ENCODE measurements at places on chromosomes 3 and 15.

DNA sequence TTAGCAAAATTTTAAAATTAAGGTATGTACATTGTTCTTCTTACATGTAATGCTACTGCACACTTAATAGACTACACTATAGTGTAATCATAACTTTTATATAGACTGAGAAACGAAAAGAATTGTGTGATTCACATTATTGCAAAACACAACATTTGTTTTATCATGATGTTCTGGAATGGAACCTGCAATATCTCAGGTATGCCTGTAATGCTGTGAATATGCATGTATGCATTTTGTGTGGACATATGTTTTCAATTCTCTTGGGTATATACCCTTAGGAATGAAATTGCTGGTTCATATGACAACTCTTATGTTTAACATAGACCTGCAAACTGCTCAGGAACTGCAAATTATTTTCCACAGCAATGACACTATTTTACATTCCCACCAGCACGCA lies 38.6 kb upstream of the TJP1 start:
- DNase-seq = peak; percentile 86

DNA sequence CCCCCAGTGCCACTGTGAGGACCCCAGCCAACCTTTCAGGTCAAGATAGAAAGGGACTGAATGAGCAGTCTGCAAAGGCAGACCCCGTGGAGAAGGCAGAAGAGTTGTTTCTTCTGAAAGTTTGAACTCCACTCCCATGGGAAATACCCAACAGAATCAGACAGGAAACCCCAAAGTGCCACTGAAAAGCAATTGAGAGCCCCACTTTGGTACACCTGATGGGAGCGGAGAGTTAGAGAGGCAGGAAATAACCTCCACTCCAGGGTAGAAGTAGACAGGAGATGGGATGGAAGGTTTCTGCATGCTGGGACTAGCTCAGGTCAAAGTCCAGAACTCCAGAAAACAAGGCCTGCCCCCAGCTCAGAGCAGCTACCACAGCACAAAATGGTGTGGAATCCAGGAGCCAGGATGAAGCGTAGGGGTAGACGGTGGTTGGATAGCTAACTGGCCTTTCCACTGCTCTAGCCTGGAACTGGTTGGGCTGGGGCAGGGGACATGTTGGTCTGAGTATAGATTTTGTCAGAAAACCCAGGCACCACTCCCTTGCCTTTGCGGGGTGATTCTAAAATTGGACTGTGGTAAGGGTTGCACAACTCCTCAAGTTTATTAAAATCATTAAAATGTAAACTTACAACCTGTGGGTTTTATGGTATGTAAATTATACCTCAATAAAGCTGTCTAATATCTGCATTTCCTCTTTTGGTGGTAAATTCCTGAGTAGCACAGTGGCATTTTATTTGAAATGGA lies 1.9 kb upstream of the RAB43 start:
- DNase-seq = peak; percentile 27

DNA sequence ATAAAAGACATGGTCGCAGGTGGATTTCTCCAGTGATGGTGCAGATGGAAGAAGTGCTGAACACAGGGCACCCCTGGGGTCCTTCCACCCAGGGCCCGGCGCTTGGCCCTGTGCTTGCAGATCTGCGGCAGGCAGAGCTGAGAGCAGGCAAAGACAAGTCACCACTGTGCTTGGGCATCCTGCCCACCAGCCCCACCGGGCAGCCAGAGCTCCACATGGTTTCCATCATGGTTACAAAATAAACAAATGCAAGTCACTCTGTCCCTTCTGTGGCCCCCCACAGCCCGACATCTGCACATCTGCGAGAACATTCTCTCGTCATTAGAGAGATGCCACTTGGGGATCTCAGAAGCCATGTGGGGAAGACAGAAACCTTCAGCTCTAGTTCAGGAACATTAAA lies 37.6 kb upstream of the SFMBT1 start:
- peak; percentile 7 for DNase-seq

- DNase-seq = peak; percentile 39
Measured at GRCh38 chr15:50176869-50177268, 5.1 kb upstream of the SLC27A2 start.

DNA sequence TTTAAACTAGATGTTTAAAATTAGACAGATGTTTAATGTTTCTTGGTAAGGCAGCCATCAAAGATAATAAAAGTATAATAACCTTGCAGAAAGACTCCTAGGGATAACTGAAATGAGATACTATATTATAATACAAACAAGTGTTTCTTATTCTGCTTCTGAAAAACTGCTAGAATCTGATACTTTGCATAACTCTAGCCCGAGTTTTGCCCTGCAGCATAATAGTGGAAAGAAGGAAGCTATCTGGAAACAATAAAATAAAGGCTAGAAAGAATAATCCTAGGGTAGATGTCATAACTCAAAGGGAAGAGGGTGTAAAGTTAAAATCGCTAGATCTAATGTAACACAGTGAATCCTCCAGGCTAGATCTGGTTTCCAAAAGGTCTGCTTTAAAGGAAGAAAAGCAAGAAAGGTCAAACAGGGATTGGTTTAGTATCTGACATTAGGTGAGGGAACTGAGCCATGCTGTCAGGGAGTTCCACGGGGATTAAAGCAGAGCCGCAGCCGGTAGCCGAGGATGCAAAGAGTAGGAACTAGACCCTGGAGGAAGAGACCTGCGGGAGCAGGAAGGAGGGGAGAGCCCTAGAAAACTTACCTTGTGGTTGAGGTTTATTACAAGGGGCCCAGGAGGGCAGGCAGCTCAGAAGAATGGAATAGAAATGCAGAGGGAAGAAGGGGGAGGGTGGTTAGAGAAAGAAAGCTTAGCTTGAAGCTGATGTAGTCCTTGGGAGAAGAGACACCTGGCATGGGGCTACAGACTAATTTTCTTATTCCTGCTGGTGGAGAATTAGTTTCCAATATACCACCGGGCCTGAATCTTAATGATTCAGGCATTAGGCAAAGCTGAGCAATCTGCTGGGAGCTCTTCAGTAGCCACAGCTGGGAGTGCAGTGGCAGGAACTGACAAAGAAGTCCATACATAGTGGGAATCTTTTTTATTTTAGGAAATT lies 46.1 kb upstream of the TUSC7 start:
- DNase-seq = no peak

DNA sequence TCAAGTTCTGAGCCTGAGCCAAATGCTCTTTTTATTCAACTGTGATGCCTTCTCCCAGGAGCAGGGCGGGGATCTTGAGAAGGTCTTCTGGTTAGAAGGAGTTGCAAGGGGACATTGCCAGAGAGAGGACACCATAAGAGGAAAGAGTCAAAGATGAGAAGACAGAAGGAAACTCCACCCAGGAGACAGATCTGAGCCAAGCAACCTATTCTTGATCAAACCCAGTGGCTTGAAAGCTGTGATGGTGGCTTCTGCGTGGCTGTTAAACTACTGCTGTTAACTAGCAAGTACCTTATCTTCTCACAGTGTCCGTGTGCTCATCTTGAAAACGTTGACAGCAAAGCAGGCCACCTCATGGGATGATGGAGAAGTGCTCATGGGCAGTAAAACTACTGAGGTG lies 19.8 kb upstream of the AGBL1 start:
- no peak for DNase-seq

DNA sequence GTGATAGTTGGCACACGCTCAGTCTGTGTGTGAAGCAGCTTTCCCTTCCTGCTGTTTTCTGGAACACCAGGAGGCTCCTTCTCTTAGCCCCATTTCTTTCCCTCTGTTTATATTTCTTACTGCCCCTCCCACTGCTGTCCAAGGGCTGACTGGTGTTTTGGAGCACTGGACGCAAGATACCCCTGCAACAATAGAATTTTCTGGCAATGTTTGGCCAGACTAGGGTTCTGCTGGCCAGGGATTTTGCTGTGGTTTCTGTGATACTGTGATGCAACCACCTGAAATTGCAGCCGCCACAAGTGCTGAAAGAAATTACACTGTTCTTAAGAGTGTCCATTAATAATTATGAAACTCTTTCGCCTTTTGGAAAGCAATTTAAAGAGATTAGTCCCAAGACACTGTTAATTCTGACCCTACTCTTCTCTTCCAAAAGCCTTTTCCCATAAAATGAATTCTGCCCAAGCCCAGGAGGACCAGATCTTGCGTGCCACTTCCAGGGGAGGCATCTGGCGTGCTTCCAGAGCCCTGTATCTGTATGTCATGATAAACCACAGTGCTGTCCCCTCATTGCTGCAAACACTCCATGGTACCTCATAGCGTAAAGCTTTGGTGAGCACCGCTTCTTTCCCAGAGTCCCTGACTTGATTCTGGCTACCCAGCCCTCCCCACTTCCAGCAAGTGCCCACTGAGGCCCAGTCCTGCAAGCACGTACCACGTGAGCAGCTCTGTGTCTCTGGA lies 159.4 kb upstream of the CHRM5 start:
- DNase-seq = no peak

DNA sequence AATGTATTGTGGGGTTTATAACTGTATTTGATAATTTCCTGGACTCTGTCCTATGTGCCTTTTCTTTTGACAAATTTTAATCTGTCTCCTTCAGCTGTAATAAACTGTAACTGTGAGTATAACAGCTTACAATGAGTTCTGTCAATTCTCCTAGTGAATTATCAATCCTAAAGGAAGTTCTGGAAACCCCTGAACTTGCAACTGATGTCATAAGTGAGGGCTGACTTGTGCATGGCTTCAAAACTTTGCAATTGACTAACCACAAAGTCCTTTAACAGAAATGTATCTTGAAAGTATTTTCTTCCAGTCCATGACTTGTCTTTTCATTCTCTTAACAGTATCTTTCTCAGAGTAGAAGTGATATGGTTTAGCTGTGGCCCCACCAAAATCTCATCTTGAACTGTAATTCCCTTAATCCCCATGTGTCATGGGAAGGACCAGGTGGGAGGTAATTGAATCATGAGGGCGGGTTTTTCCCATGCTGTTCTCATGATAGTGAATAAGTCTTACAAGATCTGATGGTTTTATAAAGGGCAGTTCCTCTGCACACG lies 108.3 kb downstream of the TFDP2 start:
- DNase-seq = no peak

DNA sequence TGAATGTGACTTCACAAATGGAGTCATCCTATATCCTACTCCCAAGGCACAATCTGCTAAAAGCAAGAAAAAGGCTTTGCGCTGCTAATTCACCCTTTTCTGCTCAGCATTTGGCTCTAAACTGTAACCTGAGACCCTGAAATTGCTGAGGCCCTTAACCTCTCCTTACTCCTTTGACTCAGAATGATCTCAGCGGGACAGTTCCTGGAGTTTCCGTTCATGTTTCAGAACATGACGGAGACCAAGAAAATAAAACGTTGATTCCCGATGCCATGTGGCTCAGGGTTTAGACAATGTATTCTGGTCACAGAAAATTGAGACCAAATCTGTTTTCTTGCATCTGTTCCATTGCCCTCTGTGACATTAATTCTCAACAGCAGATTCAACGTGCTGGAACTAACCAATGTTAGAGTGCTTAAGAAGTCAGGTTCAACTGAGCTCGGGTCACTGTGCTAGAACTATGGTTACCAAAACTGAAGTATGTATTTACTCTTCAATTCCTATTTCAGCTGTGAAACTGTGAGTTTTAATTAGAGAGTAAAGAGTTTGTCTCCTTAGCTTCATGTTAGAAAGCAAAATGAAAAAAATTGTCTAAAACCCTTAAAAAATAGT lies 45.4 kb upstream of the TMC3 start:
- peak; percentile 73 for DNase-seq

GRCh38 chr15:70604666-70605315 lies 158.6 kb downstream of the UACA start:
- DNase-seq = peak; percentile 18

DNA sequence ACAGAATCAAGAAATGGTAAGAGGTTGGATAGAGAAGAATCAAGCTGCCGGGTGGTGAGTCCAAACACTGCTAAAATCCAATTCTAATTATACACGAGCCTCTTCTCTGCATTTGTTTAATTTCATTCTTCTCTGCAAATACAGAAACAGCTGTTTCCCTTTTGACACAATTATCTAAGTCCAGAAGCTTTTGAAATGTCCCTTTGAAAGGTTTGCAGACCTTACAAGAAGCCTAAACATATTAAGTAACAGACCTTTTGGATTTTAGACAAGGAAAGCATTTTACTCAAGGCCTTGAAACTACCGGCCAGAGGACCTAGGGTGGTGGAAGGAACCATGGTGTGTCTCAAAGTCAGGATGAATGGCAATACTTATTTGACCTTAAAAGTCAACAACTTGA lies 403.8 kb upstream of the ADAMTS9 start:
- no peak for DNase-seq

DNA sequence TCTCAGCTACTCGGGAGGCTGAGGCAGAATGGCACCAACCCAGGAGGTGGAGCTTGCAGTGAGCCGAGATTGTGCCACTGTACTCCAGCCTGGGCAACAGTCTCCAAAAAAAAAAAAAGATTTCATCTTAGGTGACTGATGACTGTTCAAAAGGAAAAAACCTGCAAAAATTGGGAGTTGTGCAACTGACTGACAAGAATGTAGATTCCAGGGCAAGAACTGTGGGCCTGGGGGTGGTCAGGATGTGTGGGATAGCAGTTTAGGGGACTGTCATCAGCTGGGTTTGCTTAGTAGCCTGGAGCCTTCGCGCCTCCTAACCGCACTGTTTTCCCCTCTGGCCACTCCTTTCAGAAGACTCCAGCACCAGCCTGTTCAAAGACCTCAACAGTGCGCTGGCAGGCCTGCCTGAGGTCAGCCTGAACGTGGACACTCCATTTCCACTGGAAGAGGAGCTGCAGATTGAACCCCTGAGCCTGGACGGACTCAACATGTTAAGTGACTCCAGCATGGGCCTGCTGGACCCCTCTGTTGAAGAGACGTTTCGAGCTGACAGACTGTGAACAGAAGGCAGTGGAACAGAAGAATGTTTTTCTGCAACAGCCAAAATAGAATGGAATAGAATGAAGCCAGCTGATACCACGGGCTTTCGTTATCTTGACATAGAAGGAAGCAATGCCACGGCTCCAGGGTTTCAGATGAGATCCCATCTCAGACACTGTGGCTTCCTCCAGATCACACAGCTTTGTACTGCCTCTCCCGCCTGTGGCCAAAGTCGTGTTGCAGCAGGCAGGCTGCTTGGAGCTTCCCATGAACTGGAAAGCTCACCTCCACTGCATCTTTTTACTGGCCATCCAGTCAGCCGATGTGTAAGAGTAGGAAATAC lies 75.3 kb upstream of the BLM start:
- DNase-seq = no peak

GRCh38 chr3:6351752-6352151 lies 509.2 kb upstream of the GRM7 start:
- no peak for DNase-seq

- DNase-seq = no peak
Measured at GRCh38 chr3:19331931-19332330, 183.6 kb downstream of the KCNH8 start.

DNA sequence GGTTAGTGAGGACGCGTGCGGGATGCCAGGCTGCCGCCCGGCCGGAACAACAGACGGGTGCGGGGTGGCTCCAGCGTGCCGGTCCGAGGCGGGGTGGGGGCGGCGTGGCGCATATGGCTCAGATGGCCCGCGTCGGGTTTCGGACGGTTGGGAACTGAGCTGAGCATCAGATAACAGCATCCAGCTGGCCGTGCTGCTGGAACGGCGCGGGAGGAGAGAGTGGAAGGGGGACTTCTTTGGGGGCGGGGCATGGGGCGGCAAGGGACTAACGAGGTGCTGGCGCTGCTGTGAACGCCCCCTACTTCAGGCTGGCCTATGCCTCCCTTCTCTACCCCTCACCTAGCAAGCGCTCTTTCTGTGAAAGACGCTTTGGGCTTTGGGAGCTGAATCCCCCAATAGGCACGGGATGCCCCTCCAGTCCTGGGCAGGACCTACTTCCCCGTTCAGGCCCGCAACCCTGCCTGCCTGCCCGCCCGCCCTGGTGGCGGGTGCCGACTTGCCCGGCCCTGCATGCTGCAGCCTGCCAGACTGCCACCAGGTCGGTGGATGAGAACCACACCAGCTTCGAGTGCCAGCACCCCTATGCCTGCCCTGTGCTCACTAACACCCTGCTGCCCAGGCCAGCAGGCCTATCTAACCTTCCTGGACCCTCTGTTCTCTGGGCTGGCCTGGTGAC lies 542 bp downstream of the INKA1 start:
- peak; percentile 86 for DNase-seq

Data from bronchial epithelial cell (primary cell).